ENCODE measurements at places on chromosomes 2 and 18.
A peak's percentile ranks its signal among the peaks of the same experiment; 100 is the strongest.

DNA sequence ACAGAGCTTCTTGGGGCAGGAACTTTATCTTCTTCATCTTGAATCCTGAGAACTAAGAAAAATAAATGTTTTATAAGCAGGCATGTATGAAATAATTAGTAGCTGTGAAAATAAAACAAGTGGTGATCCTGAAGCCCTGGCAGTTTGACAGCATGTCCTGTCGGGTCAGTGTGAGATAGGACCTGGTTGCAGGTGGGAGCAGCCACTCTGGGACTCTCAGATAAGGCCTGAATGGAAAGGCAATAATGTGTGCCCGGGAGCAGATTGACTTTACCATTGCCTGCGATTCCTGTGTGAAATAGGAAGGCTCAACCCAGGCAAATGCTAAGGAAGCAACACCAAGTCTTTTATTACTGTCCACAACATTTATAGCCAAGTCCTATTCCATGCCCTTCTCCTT lies 132.4 kb downstream of the LYPD6B start:
- DNase-seq: peak; percentile 14

DNA sequence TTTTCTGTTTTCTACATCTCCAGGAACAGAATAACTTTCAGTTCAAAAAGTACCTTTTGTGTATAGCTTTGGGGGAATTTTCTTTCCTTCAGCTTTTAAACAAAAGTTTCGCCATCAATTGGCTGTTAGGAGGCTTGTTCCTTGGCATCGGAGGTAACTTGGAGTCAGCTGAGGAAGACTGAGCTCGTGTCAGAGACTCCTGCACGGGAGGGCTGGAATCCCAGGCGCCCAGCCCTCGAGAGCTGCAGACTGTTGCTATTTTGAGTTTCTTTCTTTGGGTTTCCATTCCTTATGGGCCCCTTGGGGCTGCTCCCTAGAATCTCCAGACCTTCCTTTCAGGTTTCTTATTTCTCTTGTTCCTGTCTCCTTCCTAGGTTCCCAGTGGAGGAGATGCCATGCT lies 8.1 kb downstream of the EMILIN2 start:
- DNase-seq: no peak

DNA sequence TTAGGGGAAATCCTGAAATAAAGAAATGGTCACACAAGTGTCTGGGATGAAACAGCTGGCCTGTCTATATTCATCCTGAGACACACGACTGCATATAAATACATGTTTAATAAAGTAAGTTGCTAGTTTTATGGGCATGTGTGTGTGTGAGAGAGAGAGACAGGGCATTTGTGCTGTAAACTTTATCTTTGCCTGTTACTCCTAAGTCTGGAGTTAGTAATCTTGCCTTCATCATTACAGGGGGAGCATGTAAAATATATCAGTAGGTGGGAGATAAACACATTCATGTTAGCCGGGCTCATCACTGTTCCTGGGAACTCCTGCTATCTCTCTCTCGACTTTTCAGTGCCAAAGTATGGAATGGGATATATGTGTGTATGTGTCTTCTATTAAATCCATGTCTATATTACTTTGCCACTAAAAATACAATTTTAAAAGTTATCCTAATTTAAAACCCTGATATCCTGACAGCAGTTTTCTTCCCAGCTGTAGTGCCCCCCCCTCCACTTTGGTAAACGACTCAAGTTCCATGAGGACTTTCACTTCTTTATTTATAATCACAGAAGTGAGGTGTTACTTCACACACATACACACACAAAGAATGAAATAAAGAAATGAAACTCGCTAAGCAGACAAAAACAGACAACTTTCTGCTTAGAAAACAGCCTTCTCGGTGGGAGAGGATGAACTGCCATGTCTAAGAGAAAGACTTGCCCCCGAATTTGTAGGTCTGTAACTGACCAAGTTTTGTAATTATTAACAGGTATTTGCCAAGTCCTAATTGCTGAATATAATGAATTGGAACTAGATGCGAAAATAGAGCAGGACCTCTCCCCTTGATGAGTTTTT lies 947 bp downstream of the ZEB2 start:
- DNase-seq: no peak

- peak; percentile 11 for DNase-seq
These were observed 59.4 kb upstream of the MSTN start for GRCh38 chr2:190121971-190122370.

DNA sequence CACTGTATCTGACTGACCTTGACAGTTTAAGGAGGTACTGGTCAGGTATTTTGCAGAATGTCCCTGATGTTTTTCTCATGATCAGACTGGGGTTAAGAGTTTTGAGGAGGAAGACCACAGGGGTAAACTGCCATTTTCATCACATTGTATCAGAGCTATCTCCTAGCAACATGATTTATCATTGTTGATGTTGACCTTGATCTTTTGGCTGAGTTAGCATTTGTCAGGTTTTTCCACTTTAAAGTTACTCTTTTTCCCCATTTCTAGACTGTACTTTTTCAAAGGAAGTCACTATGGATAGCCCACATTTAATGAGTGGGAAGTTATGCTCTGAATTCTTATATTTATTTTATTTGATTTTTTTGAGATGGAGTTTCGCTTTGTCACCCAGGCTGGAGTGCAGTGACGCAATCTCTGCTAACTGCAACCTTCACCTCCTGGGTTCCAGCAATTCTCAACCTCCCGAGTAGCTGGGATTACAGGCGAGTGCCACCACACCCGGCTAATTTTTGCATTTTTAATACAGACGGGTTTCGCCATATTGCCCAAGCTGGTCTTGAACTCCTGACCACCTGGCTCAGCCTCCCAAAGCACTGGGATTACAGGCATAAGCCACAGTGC lies 17.7 kb upstream of the SLC39A10 start:
- DNase-seq: no peak

DNA sequence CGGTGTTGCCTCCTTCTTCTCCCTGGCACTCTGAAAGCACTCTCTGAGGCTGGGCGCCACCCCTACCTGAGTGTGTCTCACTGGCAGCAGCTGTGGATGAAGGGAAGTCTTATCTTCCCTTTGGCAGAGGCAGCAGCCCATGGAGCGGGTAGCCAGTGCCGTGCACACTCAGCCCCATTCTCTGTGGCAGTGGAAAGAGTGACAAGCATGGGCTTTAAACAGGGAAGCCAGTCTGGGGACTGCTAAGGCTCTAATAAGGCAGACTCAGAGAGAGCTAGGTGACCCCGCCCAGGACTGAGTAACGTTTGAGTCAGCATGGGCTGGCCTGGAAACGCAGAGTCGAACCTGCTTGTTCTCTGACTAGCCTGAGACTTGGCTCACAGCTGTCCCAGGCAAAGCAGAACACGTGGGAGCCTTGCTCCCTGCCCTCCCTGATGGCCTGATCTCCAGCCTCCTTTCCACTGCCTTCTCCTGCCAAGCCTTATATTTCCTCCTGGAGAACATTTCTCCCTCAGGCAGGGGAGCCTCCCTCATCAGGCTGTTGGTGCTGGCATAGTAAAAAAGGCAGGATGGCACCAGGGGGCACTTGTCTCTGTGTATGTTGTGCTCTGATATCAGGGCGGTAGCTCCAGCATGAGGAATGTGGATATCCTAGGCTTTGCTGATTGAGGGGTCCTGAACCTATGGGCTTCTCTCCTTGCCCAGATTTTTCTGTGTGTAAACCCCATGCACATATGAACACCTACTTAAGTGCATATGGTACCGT lies 93.9 kb upstream of the LGALSL start:
- no peak for DNase-seq

DNA sequence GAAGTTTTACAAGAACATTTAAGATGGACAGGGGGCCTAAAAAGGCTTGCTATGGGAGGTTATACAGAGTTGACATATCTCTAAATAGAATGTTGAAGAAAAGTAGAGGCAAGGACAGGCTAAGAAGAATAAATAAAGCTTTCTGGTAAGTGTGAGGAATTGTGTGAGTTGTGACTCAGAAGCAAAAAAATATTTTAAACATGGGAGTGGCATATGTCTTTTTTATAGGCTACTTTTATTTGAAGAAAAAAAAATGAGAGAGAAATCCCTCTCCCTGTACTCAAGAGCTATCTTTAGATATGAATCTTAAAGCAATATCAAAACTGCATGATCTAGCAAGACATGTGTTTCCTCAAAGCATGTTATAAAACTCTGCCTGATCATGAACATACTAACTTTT lies 41.1 kb downstream of the RAB3GAP1 start:
- no peak for DNase-seq

DNA sequence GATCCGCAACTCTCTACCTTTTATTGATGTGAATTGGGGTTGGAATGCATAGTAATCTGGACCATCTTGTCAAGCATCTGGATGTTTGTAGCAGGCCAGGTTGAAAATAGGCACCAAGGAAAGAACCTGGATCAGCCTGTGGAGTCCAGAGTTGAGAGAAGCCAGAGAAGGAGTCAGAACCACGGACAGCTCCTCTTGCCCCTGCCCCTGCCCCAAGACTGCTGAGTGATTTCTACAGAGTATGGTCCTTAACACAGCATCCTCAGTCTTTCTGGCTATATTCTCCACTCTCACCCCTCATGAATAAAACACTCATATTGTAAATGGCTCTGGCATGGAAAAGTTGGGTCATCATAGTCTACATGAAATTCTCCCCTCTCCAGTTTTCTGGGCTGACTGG lies 154.6 kb downstream of the LOXHD1 start:
- no peak for DNase-seq

- no peak for DNase-seq
These were observed at the start of gene C2orf66 for GRCh38 chr2:196809260-196809659. TSS of gene C2orf66 (minus strand) at chr2:196809355. CDS start at chr2:196809336, 19 bp downstream.

DNA sequence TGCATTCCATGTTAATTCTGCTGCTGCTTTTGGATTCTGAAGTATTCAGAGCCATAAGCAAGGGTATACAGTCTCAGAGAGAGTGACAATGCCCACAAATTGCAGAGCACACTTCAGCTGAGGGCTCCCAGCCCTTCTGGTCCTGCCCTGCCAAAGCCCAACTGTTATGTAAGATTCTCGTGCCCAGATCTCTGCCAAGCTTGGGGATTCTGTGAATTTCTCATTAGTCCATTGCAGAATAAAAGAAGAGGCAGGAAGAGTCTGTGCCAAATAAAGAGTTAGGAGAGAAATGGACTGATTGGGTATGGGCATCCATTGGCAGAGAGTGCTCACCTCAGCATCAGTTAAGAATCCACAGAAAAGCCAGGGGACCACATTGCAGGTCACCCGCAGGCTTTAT lies 112.0 kb upstream of the PNPT1 start:
- no peak for DNase-seq

DNA sequence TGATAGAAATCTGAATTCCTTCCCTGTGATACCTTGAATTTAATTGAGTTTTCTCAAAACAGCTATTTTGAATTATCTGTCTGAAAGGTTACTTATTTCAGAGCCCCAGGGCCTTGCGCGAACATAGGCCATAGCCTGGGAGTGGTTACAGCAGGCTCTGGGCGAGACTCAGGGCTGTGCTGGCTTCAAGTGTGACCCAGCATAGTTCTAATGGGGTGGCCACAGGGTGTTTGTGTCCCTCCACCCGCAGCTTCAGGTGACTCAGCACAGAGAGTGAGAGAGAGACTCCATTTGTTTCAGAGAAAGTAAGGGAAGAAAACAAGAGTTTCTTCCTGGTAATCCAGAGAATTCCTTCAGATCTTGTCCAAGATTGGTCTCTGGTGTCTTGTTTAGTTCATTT lies 137.9 kb upstream of the POU3F3 start:
- DNase-seq: no peak

- DNase-seq: no peak
These were observed 13.5 kb downstream of the CCDC141 start for GRCh38 chr2:179036353-179036905.

GRCh38 chr2:222806526-222807137 lies 54.2 kb upstream of the ACSL3 start:
- DNase-seq: no peak

DNA sequence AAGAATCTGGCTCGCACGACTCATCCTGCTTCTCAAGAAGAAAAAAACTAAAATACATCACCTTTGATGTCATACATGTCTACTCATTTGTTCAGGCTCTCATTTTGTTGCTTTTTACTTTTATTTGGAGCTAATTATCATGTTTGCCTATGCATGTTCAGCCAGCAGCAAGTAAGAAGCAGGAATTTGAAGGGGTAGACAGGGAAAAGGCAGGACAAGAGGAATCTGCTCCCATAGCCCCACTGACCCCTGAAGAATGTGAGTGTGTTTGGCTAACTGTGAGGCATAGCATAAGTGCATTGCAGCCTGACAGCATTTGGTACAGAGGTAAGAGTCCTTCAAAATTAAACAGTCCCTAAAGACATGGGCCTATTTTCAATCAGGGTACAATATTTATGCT lies 72.7 kb downstream of the NYAP2 start:
- no peak for DNase-seq

GRCh38 chr2:133810559-133810958 lies 242.3 kb upstream of the NCKAP5 start:
- DNase-seq: no peak

GRCh38 chr18:53785811-53786210 lies 438.7 kb downstream of the MBD2 start:
- no peak for DNase-seq

GRCh38 chr18:79558196-79558932 lies 121.2 kb upstream of the CTDP1 start:
- DNase-seq: no peak

GRCh38 chr2:206379886-206380285 lies 63.4 kb upstream of the ADAM23 start:
- no peak for DNase-seq

DNA sequence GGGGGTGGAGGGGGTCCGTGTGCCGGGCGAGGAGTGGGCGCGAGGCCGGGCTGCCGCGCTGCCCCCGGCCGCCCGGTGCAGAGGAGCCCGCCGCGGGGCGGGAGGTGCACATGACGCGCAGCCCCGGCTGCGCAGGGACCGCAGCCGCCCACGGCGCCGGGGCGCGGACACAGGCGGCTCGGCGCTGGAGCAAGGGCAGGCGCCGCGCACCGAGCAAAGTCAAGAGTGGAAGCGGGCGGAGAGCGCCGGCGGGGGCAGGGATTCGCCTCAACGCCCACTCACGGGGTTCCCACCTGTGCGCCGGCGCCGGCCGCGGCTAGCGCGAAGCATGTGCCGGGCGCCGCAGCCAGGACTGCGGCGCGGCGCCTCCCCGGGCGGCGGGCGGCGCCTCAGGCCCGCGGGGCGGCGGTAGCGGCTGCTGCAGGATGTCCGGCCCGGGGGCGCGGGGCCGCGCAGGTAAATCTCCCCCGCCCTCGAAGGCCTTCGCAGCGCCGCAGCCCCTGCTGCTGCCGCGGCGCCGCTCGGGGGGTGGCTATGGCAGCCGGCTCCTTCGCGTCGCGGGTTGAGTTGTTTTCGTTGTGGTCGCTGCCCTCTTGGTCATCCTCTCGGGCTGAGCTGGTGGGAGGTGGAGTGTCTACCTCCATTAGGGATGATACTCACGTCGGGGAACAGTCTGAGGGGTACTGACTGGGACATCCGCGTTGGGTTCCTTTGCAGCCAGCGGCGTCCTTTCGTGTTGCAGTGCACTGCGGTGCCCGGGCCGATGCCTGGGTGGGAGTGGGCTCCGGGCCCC lies 216.3 kb upstream of the DTNA start:
- peak; percentile 73 for DNase-seq

- DNase-seq: no peak
These were observed 80.4 kb downstream of the STK39 start for GRCh38 chr2:168166902-168167510.

GRCh38 chr2:44793322-44793870 lies 148.1 kb upstream of the SIX3 start:
- DNase-seq: no peak
